ENCODE measurements at places on chromosomes 16 and 17.

- peak; percentile 39 for DNase-seq
Measured at GRCh38 chr17:44071198-44071520, 624 bp downstream of the G6PC3 start.

DNA sequence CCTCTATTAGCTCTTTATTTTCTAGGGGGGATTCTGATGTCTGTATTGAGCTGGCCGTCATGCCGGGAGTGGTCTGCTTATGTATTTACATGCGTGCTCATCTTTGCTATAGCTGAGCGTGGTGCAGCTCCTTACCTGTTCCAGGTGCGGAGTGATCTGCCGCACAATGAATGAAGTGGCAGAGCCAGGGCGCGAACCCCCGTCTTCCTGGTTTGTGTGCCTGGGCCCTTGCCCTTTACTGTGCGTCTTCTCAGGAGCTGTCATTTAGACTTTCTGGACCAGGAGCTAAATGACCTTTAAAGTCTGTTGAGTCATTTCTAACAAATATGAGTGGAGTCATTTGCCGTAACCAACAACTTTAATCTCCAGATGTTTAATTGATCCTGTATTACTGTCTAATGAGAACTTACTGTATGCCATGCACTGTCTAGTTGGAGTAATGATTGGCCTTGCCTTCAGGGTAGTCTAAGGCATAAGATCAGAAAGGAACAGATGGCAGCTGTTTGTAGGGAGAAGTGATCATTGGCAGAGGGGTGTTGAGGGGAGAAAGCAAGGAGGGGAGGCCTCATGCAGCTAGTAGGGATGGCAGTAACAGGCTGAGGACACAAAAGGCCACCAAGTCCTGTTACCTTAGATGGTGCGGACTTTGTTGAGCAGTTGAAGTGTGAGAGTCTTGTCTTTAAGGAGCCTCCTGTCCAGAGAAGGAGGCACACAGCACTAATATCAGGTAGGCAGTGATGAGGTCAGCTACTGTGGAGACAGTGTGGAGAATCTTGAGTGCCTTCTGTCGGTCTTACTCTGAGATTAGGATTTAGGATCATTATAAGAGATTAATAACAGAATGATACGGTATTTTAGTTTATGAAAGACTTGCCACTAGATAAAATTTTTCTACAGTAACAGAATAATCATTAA, 53.9 kb downstream of the USP10 start:
- no peak for DNase-seq

- no peak for DNase-seq
Measured at GRCh38 chr17:64614266-64615027, 47.7 kb downstream of the SMURF2 start.

DNA sequence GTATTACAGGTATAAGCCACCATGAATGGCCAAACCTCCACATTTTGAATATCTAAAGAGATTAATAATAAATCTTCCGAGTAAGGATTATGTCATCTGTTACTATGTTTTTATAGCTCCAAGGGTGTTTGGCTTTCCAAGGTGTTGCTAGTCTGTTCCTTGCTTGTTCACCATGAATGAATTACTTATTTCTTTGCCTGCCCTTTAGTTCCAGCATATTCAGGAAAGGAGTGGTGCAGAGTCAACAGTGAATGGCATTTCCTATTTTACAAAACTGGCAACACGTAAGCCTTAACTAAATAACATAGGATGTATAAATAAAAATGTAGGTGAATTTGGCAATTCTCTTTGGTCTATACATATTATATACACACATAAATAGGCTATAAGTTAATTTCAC, 70.3 kb downstream of the MYO1D start:
- DNase-seq = no peak

GRCh38 chr17:8162997-8163977, 539 bp upstream of the VAMP2 start:
- DNase-seq = no peak

GRCh38 chr17:38605411-38605840, 326 bp downstream of the SRCIN1 start:
- no peak for DNase-seq

DNA sequence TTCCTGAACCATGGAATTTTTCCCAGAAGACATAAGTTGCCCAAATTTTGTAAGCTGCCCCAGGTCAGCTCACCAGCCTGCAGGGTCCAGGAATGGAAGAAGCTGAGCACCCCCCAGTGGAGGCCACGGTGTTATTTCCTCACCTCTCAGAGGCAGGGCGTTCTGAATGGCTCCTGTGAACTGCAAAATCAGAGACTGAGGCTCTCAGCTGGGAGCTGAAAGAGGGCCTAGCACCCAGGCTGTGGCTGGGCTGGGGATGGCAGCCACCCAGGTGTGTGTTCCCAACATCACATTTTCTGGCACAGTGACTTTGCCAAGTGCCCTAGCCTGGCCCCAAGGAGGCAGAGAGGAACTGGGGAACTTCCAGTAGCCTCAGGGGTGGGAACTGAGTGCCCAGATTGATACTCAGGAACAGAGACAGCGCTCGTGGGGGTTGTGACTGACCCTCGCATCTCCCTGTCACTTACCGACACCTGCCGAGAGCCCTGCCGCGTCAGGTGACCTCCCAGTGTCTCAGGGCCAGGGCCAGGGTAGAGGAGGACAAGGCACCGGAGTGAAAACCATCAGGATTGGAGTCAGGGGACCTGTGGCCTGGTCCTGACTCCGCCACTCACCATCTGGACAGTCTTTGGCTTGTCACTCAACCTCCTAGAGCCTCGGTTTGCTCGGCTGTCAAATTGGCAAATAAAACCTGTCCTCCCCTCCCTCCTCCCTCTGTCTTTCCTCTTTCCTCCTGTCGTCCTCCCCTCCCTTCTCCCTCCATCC, 11.3 kb downstream of the CACNG4 start:
- no peak for DNase-seq

- no peak for DNase-seq
Measured at GRCh38 chr17:37360632-37361031, 15.2 kb upstream of the C17orf78 start.

DNA sequence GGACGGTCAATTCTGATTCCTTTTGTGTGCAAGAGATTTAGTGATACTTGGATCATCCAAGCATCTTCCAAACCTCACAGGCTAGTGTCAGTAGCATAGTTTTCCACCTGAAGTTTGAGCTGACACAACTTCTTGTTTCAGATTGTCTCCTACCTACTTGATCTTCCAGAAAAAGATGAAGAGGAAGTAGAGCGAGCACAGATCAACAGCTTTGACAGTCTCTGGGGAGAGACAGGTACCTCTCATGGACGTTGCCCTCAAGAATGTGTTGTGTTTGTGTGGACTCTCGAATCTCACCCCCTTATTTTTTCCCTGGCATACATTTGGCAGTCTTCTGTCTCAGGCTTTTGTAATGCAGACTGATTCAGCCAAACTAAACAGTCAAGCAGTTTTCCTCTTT, 47.4 kb downstream of the CYB561 start:
- DNase-seq = no peak

DNA sequence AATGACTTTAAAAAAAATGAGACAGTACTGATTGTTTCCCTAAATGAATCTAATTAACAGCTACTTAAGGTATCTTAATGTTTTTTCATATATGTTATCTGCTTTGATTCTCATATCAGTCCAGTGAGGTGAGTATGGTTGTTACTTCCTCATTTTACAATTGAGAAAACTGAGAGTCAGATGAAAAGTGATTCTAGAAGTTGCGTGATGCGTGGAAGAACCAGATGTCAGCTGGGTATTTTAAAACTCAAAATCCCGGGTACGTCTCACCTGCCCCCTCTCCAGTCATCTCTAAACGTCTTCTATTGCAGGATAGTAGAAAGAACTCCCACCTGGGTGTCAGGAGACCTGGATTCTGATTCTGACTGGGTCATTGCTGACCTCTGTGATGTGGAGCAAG, 89.2 kb downstream of the MAP2K6 start:
- DNase-seq = no peak

DNA sequence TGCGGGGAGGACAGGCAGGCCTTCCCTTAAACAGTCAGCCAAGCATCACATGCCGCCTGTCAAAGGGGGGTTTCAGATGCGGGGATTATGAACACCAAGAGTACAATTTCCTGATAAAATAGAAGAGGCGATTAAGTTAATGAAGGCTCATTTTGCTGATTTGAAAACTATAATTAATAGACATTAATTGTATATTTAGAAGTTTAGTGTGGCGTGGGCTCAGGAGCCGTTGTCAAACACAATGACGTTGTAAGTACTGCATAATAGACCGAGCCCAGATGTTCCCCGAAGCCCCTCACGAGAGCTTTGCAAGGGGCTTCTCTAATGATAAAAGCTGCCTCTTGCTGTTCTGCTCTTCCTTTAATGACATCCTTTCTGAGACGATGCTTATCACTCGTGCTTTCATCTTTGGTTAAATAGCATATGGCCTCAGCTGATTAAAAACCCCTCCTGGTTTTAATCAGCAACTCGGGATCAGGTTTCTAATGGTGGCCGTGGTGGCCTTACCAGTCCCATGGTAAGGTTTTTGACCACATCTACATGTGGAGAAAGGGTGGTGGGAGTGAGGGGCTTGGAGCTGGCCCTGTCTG, 28.2 kb downstream of the SNX20 start:
- DNase-seq = no peak

GRCh38 chr16:12431561-12431960, 372.1 kb downstream of the CPPED1 start:
- no peak for DNase-seq

DNA sequence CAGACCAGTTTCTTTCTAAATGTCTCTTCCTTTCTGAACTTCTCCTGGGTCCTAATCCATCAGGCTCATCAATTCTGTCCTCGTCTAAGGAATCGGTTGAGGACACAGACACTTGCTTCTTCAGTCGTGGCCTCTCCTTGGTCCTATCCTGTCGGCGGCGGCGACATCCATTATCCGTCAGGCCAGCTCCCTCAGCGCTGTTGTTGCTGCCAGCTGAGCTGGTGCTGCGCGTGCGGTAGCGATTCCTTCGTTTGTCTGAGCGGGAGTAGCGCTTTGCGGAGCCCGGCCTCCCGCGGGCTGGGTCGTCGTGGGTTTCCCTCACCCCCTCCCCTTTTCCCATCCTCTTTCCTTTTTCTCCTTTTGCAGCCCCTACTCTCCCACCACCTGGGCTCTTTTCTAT, 3.8 kb downstream of the SMG6 start:
- no peak for DNase-seq

GRCh38 chr17:81566461-81567126, 14.4 kb upstream of the FAAP100 start:
- peak; percentile 95 for DNase-seq

DNA sequence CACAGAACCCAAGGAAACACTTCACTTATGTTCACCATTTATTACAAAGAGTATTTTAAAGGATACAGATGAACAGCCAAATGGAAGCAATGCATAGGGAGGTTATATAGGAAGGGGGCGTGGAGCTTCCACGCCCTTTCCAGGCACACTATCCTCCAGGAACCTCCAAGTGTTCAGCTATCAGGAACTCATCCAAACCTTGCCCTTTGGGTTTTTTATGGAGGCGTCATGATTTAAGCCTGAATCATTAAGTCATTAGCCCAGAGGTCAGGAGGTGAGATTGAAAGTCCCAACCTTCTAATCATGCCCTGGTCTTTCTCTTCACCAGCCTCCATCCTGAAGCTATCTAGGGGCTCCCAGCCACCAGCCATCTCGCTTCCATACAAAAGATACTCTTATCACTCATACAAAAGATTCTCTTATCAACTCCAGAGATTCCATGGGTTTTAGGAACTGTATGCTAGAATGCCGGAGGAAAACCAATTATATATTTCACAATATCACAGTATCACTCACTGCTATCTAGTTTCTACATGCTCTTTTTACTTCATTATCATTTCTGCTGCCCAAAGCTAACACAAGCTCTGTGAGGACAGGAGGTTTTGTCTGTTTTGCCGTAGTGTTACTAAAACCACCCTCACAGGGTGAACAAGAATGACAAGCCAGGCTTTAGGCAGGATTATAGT, 213.4 kb downstream of the SLC39A11 start:
- no peak for DNase-seq

DNA sequence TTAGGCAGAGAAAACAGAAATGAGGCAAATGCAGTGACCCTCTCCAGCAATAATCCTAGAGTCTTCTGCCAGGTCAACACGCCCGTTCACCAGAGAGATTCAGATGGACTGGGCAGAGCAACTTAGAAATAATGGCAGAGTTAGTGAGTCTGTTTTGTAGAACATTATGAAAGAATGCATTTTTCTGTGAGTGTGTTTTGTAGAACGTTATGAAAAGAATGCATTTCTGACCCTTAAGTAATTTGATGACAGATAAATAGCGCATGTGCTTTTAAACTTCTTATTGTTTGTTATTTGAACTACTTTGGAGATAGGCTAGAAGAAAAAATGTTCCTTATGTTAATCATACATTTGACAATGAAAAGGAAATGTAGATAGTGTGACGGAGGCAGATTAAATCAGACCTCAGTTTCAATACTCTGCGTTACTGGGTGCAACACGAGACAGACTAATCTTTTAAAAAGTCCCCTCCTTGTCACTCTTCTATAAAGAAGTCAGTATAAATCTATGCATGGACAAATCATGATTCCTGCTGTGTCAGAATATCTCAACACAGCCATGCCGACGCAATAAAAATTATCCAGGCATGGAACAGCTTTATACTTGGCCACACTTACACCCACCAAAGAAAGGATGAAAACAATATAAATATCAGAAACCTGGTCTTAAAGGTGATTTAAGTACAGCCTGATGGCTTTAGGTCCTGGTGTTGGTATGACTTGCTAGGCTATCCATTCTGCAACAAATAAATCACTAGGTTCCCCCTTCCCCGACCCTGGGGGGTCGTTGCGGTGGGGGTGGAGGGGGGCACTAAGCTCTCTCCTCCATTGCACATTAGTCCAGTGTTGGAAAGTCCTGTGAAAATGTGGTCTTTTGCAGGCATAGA, 47.8 kb downstream of the MARCHF10 start:
- no peak for DNase-seq

- DNase-seq = no peak
Measured at GRCh38 chr16:79994418-79994817, 393.9 kb upstream of the MAF start.

GRCh38 chr16:85330006-85330693, 217.9 kb upstream of the CIBAR2 start:
- DNase-seq = no peak

DNA sequence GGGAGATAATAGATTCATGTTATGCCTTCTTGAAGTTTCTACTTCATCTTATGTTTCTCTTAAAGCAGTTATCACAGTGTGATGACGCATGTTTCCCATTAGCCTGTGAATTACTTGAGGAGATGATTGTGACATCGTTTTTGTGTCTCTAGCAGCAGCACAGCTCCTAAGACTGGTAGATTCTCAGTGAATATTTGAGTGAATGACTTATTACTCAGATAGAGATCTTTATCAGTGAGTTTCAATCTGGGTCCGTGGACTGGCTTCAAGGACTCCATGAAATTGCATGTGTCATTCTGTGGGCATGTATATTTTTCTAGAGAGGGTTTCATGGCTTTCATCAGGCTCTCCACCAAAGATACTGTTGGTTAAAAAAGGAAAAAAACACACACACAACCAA, 29.9 kb downstream of the YPEL2 start:
- DNase-seq = peak; percentile 87

- DNase-seq = no peak
Measured at GRCh38 chr16:86844695-86845094, 266.3 kb downstream of the FOXL1 start.

- DNase-seq = no peak
Measured at GRCh38 chr16:1343428-1344242, 8.0 kb downstream of the TSR3 start.

- no peak for DNase-seq
Measured at GRCh38 chr17:64683796-64684195, 21.7 kb upstream of the SMURF2 start.

All from BJ (cell line).